Stimulated activated CD8-positive, alpha-beta memory T cell treated with anti-CD3 and anti-CD28 coated beads, Interleukin-2, amount 100 ng/mL, for 48 hours (primary cell): ENCODE measurements at places on chromosomes 6 and 20.

- no peak for DNase-seq
Measured at GRCh38 chr6:143949962-143950361, 58.1 kb downstream of the PLAGL1 start.

DNA sequence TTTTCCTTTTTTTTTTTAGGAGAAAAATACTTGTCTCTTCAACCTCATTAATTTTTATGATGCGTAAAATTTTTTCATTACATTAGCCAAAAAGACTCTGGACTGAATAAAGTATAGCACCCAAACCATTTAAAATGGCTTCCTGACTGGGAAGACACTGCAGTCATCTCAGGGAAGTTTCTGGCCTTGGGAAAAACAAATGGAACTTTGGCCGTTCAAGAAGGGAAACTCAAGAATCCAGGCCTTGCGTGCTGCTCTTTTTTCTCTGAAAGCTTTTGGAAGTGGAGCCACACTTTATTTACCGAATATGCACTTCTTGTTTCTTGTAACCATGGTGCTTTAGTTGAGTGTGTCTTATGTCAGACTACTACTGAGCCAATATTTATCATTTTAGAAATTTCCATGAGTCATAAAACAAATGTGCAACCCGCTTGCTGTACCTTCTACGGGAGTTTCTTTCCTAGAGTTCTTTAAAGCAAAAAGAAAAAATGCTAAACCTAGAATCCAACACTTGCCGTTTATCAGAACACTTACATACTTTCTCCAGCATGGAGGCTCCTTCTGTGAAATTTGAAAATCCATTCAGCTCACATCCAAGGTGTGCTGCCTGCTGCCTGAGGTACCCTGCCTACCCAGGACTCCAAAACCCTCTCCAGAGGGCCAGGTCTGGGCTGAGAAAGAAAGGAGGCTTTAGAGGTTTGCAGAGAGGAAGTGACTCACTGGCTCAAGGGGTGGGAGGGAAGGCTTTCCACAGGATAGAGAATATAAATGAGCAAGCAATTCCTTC is 11.5 kb upstream of the DSTN start:
- DNase-seq: no peak

DNA sequence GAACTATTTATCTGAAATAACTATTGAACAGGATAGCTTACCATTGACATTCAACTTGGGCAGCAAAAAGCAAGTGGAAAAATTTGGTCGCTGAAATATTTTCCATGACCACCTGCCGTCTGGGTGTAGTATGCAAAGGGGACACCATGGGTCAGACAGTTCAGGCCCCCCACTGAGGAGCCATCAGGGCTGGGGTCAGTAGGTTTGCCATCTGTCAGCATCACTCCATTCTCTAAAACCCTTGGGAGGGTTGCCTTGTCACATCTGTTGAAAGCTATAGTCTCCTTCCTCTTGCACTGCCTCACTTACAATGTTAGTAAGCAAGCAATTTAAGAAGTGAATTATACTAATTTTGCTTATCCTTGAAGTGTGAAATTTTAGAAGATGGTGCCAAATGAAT is 44.9 kb downstream of the NRN1 start:
- DNase-seq: no peak

DNA sequence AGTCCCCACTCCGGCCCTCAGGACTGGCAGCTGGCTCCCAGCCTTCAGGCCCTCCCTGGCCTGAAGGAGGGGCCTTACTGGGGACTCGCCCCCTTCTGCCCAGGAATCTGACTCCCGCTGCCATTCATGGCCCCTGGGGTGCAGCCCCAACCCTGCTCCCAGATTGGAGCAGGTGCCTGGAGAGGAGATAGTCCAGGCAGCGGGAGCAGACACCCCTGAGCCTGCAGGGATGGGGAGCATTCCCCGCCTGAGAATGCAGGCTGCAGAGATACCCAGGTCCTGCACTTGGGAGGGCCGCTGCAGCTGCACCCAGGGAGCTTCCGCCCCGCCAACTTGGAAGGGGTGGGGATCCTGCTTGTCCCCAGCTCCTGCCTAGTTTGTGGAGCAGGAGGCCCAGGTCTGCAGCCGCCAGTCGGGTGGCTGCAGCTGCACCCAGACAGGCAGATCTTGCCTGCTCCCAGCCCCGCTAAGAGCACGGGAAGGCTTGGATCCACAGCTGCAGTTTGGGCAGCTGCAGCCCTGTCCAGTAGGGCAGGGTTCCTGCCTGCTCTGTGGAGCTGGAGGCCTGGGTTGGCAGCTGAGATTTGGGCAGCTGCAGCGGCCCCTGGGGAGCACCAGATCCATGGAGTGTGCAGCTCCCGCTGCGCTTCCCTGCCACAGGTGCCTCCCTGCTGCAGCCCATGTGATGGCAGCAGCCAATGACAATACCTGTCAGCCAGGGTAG is 5.2 kb downstream of the GTSF1L start:
- no peak for DNase-seq

DNA sequence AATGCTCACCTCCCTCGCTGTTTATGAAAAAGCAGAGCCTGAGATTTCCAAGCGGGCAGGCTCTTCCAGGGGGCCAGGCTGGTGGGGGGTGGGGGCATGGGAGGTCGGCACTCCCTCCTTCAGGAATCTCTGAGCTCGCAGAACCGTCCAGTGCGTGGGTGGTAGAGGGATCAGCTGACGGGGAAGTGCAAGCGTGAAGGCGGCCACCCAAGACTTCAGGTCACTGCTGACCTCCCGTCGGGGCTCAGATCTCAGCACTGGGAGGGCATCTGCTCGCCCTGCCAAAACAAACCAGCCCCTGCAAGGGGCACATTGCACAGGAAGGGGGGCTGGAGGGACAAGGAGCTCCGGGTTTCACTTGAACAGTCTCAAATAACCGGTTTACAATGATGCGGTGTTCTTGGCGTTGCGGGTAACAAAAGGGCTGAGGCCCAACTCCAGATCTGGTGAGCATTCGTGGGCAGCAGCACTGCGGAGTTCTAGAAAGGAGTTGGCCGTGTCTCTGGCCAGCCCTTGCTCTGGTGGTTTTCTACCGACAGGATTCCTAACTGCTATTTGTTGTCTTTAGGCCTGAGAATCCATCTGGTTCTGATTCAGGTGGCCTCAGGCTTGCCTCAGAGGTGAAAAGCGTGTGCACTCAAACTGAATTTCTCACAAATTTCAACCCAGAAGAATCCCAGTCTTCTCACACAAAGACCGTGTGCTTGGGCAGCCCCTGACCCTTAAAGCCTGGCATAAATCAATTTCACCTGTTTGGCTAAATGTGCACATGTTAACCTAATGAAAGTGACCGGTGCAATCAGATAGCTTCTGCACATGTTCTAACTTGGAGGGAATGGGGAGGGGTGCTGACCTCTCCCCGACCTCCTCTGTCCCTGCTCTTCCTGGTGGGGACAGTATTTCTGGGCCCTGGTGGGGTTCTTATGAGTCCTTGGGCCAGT is 191.6 kb downstream of the MYLK4 start:
- no peak for DNase-seq

- DNase-seq: no peak
Measured at GRCh38 chr6:165488624-165489295, 174.3 kb downstream of the PDE10A start.
